ENCODE measurements at places on chromosomes 4 and X.

DNA sequence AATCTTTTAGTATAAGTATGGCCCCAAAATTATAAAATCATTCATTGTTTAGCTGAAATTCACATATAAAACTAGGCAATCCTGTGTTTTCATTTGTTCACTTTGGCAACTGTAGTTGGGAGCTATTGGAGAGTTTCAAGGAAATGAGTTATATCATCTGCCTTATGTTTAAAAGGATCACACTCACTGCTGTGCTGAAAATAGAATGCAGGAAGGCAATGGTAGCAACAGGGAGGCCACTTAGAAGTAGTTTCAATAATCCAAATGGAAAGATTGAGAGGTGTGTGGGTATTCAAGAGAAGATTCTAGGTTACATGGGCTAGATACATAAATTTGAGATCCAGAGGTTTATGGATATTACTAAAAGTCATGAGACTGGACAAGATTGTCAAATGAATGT, 184.9 kb downstream of the PDGFC start:
- no peak for DNase-seq

- DNase-seq, result no peak
These were observed 6.9 kb upstream of the CLOCK start for GRCh38 chr4:55553441-55554201.

DNA sequence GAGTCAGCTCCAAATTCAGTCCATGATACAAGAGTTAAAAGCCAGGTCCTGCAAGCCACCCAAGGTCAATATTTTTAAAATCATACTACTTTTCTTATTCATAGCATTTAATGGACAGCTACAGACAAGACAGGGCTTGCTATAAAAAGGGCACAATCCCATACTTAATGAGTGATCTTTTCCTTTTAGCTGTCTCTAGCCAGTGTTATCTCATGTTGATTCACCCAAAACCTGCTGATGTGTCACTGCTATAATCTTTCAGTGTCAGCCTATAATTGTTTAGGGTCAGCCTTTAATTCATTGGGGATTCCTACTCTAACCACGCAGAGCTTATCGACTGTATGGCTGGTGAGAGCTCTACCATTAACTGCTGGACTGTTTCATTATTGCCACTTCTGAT, 51.2 kb upstream of the HCCS start:
- no peak for DNase-seq

- no peak for DNase-seq
These were observed 455 bp upstream of the ABCB7 start for GRCh38 chrX:75156531-75156945.

- DNase-seq, result no peak
These were observed 40.9 kb upstream of the GYPA start for GRCh38 chr4:144181391-144181790.

DNA sequence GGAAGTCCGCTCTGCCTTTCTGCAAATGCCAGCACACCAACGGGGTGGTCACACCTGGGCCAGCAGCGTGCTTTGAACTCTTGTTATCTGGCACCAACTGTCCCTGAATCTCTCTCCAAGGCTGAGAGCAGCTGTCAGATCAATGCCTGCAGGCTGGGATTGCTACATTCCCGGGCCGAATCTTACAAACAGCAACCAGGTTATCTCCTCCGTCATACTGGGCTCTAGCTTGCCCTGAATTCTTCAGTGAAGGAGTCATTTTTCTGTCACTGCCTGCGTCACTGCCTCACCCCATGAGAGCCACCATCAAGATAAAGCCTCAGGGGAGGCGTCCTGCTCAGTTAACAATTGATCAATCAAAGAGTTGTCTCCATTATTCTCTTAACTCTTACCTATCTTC, 329.4 kb upstream of the PPARGC1A start:
- DNase-seq, result no peak
